Esophagus mucosa (tissue), 1 donor: ENCODE measurements at places on chromosomes 4 and X. TPM values are rescaled to one million over a fixed set of nuclear protein-coding genes. Genes with fewer than 3 reads are reported as not detected.

Gene CFAP47
- not detected for total RNA-seq

DNA sequence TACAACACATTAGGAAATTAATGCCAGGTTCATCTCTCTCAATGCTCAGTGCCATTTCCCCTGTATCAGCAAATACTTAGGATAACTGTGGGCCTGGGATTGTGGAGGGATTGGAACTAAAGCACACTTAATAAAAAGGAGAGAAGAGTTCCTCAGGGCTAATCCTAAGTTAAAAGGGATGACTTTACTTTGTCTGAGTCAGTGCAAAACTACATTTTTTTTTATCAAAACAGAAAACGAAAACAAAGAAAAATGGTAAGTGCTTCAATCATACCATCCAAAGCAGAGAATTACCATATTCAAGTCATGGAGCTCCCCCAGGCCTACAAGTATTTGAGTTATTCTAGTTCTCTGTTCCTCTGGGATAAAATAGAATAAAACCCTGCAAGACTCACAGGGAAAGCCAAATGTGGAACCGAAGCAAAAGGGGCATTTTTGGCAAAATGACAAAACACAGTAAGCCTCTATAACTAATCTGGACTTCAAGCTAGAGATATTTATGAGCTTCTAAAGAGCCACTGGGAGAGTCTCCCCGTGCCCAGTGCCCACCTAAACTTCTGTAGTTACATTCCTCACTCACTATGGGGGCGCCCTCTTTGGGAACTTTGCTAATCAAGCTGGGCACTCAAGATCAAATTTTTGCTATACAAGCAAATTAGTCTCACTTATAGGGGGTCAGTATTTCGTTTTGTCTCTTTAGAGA, 53.4 kb downstream of the PALLD start:
- no peak for ATAC-seq

Gene PPP4R3C
- not detected for total RNA-seq

GRCh38 chr4:2837110-2837903, 6.3 kb upstream of the ADD1 start:
- ATAC-seq: no peak

Gene PDGFC
- 4.4 TPM for total RNA-seq

GRCh38 chr4:140012688-140013486, 141.1 kb downstream of the MAML3 start:
- ATAC-seq: peak; percentile 82

- no peak for ATAC-seq
Measured at GRCh38 chr4:80153874-80154544, 43.3 kb upstream of the PRDM8 start.

Gene RHOXF2B
- not detected for total RNA-seq

Gene SLIT2
- 2.5 TPM for total RNA-seq

Gene FAM184B
- total RNA-seq: 0.16 TPM

- ATAC-seq: peak; percentile 53
Measured at GRCh38 chr4:88320780-88321373, 36.5 kb upstream of the PPM1K start.

- no peak for ATAC-seq
Measured at GRCh38 chr4:146976145-146976544, 30.5 kb upstream of the TTC29 start.
